ENCODE measurements at places on chromosomes 3 and 15.

DNA sequence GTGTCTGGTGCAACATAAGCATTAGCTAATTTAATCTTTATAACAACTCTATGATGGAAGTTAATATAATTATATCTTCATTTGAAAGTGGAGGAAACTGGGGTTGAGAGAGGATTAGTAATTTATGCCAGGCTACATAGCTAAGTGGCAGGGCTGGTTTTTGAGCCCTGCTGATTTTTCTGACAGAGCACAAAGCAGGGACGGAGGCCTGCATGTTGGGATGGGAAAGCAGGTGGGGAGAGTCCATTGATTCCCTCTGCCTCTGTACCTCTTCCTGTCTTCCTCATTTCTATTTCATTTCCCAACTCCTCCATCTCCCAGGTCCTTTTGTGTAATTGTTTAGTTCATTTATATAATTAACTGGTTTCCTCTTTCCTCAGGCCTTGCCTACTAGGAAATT, 251.6 kb upstream of the ZPLD1 start:
- no peak for DNase-seq

DNA sequence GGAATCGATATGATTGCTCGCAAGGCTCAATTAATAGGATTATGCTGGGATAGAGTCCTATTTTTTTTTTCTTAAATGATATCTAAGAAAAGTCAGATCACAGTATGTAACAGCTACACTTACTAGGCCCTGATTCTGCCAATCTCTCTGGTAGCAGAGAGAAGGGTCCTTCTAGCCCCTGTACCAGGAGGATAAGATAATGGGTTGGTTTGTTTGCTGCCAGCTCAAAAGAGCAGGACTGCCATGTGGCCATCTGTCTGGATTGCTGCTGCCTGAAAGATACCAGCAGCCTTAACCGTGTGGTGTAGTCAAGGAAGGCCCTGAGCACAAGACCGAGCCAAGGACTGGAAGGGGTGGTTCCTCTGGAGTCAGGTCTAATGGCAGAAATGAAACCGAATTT, 236.4 kb downstream of the KLF13 start:
- peak; percentile 23 for DNase-seq

DNA sequence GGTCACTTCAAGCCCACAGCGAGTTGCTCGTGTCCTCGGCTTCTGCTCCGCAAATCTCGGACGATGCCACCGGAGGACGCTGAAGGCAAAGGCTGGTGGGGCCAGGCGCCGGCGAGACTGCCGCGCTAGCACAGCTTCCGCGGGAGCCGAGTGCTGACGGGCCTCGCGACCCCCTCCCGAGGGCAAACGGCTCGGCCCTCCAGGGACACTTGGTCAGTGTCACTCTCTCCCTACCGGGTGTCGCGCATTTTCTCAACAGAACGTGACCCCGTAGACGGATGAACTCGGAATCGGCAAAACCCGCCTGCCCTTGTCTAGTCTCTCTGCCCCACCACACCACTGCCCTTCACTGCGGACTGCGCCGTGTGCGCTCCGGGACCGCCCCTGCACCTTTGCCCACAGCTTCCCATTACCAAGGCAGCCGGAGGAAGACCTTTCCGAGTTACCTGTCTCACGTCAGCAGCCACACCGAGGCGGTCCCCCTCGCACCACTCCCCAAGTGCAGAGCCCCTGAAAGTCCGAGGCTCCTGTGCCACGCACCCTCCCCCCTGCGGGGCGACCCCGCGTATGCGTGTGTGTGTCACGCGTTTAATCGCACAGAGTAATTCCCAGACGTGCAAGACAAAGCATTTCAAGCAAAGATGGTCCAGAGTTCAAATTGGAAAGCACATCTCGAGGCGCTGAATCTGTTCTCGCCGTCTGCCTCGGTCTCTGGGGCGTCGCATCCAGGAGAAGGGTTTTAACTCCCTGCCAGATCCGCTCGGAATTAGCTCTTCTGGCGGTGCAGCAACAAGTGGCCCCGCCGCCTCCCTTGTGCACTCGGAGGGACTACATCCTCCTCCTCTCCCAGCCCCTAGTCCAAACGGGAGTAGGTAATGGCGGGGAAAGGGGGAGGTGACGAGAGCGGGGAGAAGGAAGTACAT, 245.0 kb upstream of the TOPAZ1 start:
- DNase-seq = peak; percentile 51

DNA sequence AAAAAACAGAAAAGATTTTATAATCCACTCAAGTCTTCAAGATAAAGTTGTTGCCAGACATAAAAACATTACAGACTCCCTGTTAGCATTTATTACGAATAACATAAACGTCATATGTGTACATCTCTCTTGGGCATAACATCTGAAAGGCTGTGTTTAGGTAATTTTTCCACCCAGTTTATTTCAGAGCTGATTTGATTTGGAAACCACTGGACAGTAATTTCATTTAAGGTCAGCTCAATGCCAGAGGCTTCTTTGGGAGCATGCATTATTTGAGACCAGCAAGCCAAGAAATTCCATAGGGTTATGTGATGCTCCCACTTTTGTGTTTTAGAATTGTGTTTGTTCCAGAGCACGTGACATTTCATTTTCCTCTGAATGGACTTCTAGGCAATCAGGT, 196.0 kb downstream of the AKAP13 start:
- no peak for DNase-seq

- DNase-seq = peak; percentile 91
Measured at GRCh38 chr15:40906091-40906990, 12.1 kb downstream of the VPS18 start.

DNA sequence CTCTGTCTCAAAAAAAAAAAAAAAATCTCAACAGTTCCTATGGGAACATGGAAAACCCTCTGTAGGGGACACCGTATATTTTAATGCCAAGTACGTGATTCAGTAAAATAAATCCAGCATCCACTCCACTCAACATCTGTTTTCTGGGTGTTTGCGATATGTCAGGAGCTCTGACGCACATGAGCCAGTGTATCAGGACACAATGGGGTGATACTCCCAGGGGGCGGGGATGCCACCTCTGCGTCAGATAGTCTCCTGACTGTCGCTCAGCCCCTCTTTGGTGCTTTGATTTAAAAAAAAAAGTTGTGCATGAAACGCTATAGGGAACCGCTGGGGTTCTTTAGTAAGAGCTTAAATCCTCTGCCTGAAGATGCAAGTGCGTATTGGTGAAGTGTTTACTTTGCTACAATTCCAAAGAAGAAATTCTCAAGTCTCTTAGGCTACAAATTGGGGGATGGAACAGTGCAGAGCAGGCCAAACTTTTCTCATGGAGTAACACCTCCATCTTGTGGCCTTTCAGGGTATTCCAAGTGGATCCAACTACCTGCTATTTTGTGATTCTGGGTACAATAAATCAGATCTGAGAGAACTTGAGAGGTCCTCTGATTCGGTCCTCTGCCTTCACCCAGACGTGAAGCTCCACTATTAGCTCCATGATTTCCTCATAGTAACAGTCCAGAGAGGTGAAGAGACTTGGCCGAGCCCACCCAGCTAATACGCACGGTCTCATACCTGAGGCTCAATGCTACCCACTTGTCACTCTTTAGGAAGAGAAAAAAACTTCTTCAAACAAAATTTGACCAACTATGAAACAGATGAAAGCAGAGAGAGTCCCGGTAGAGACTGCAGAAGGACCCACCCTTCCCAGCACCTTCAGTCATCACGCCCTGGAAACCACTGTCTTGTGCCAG, 9.3 kb upstream of the NR2E3 start:
- DNase-seq = no peak

DNA sequence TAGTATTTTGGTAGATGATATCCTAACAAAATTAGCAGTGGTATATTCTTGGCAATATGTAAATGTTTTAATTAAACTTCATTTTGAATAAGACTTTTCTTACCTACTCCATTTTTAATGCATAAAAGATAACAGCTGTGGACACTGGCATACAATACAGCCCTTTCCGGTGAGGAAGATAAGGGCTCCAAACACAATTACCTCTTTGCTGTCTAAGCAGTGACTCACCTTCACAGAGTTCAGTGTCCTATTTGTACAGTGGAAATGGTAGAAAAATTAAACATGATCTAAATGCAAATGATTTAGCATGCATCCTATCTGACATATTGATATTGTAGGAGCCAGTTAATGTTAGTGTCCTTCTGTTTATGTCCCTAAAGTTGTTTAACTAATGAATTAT, 969.4 kb downstream of the PLOD2 start:
- DNase-seq = no peak

DNA sequence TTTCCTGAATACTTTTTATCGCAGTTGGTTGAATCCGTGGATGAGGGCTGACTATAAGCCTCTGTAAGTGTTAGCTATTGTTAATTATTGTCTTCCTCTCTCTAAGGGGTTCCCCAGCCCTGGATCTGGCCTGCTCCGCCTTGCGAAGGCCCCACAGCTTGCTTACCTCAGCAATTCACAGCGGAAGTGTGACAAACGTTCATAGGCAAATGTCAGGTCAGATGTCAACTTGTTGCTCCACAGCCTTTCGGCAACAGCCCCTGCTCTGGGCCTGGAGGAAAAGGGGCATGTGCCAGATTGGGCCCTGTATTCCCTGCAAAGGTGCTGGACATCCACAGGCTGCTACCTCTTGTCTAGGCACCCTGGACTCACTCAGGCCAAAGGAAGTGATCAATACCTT, 25.3 kb upstream of the CELF6 start:
- DNase-seq = no peak

GRCh38 chr3:63386568-63386967, 108.5 kb downstream of the SYNPR start:
- DNase-seq = no peak

DNA sequence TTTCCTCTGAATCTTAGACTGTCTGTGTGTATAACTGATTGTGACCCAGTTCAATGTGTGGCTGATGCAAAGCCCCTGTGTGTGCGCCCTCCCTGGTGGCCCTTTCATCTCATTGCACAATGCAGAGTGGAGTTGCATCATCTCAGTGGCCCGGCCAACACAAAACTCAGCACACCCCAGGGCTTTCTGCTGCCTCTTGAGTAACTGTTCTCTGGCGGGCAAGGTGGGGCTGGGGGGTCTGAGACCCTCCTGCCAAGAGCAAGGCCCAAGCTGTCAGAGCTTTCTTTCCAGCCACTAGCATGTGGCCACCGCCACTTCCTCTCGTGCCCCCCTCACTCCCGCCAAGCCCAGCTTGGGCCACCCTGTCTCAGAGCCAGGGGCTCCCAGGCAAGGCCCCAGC, 80.7 kb upstream of the ALDH1L1 start:
- peak; percentile 45 for DNase-seq

GRCh38 chr3:171321559-171322360, 138.4 kb downstream of the TNIK start:
- DNase-seq = no peak

- DNase-seq = peak; percentile 77
Measured at GRCh38 chr3:13012221-13012691, 61.0 kb downstream of the IQSEC1 start.

DNA sequence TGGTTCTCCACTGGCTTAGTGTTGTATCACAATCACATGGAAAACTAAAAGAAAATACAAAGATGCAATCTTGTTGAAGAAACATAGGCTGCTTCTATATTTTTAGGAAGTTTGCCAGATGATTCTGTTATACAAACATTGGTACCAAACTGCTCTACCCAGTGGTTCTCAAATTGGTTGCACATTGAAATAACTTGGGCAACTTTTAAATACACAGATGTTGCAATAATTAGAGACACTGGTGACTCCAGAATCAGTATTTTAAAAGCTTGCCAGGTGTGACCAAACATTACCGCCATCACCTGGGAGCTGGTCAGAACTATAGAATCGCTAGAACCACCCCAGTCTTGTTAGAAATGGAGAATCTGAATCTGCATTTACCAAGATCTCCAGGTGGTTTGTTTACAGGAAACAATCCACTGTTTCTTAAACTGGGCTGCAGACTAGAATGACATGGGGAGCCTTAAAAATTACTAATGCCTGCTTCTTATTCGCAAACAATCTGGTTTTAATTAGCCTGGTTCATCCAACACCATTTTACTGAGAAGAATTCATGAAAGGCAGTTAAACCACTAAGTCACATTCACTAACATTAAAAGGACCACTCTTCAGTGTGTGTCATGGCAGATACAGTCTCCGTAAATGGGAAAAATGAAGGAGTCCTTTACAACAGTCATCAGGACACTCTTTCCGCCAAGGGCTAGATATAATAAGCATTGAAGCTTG, 76.5 kb downstream of the ACAP2 start:
- DNase-seq = no peak

- DNase-seq = no peak
Measured at GRCh38 chr15:63348392-63348791, 33.3 kb downstream of the CA12 start.

GRCh38 chr3:37303416-37303815, 129.0 kb upstream of the LRRFIP2 start:
- no peak for DNase-seq

GRCh38 chr3:179720196-179720595, 67.4 kb downstream of the USP13 start:
- DNase-seq = no peak

DNA sequence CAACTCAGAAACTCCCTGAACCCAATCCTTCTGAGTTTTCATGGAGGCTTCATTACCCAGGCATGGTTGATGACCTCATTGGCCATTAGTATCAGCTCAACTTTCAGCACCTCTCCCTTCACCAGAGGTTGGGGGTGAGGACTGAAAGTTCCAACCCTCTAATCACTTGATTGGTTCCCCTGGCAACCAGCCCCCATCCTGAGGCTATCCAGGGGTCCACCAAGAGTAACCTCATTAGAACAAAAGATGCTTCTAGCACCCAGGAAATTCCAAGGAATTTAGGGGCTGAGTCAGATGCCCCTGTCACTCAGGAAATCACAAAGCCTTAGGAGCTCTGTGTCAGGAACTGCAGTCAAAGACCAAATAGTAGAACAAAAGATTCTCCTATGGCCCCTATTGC, 43.8 kb downstream of the ADAMTSL3 start:
- no peak for DNase-seq

DNA sequence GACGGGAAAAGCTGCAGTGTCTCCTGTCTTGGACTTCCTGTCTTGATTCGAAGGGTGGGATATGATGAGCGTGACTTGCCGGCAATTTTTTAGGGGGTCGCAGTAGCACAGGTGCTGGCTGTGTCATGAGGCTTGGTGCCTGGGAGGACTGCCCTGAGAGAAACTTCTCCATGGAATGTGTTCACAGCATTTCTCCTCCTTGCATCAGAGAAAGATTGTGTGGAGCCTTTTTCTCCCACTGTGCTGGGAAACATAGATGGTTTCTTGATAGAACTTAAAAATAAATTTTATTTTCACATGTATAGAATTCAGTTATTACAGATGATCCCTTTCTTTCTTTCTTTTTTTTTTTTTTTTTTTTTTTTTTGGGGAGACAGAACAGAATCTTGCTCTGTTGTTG, 121.4 kb downstream of the KLHL25 start:
- no peak for DNase-seq

- no peak for DNase-seq
Measured at GRCh38 chr15:100703671-100704070, 101.3 kb downstream of the ASB7 start.

- DNase-seq = no peak
Measured at GRCh38 chr3:66609660-66610561, 109.1 kb upstream of the LRIG1 start.

- no peak for DNase-seq
Measured at GRCh38 chr15:50810128-50810527, 44.6 kb upstream of the SPPL2A start.

- DNase-seq = no peak
Measured at GRCh38 chr3:17398959-17399551, 343.4 kb downstream of the TBC1D5 start.

- no peak for DNase-seq
Measured at GRCh38 chr15:100631831-100632230, 29.4 kb downstream of the ASB7 start.

- no peak for DNase-seq
Measured at GRCh38 chr3:185400866-185401265, 37.9 kb downstream of the MAP3K13 start.

GRCh38 chr3:174863488-174863887, 4.4 kb downstream of the NAALADL2 start:
- DNase-seq = no peak

Measured in stimulated activated effector memory CD8-positive, alpha-beta T cell treated with anti-CD3 and anti-CD28 coated beads, Interleukin-12 subunit alpha, Interleukin-12 subunit beta, amount 100 ng/mL, for 72 hours (primary cell).